AG10803 (cell line): ENCODE measurements at places on chromosomes 7 and 10.

DNA sequence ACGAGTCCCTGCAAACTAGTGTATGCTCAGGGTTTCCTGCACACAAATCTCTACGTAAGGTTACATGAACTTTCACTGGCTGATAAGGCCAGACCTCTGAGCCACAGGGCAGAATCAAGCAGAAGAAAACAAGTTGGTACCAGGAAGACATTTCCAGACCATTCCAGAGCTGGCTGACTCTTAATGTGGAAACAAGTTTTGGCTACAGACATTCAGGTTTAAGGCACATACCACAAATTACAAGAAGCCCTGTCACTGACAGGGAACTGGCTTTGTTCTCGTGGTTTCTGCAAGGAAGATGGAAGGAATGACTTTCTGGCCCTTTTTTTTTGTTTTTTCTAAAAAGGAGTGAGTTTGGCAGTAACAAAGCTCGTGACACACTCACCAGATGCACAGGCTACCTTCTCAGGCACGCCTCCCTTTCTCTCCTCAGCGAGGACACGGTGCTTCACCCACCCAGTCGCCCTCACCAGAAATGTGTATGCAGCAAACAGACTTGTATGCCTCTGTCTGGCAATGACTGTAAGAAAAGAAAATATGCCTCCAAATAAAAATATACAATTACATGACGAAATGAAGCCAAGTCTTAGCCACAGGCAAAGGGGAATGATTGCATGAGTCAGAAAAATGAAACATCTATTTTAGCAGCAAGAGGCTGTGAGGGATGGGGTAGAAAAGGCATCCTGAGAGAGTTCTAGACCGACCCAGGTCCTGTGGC lies 22.6 kb downstream of the PLAC9 start:
- DNase-seq = peak; percentile 97

GRCh38 chr10:77116904-77117303 lies 520.7 kb downstream of the KCNMA1 start:
- DNase-seq = no peak

DNA sequence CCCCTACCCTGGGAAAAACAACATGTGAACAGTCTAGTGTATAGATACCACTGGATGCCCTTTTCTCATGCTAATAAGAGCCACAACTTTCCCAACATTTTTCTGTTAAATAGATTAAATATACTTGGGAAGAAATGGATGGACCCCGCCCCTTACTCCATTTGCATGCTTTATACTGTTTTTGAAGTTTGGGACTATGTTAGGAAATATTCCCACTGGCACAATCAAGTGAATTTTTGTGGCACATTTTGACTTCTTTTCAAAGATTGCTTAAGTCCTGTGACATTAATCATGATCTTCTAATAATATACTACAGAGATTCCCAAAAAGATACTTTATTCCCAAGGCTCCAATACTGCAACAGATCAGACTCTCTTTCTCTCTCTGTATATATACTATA lies 216.6 kb downstream of the TWIST1 start:
- DNase-seq = peak; percentile 86

GRCh38 chr7:29548823-29549222 lies 14.8 kb upstream of the PRR15 start:
- no peak for DNase-seq

DNA sequence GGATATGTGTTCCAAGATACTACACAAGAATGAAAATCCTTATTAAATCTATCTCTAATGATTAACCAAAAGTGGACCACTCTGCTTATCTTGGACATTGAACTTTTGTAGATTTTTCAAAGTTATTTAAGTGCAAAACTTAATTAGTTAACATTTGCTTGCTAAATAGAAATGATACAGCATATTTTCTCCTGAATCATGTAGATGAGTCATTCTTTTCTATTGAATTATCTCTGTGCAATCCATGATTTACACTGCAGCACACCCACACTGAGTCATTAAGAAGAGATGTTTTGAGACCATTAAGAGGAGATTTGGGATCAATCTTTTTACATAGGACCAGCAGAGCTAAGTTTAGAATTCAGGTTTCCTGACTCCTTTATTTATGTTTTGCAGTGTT lies 6.6 kb upstream of the ABCC2 start:
- DNase-seq = peak; percentile 87

GRCh38 chr10:104329735-104330134 lies 8.5 kb downstream of the ITPRIP start:
- peak; percentile 92 for DNase-seq

DNA sequence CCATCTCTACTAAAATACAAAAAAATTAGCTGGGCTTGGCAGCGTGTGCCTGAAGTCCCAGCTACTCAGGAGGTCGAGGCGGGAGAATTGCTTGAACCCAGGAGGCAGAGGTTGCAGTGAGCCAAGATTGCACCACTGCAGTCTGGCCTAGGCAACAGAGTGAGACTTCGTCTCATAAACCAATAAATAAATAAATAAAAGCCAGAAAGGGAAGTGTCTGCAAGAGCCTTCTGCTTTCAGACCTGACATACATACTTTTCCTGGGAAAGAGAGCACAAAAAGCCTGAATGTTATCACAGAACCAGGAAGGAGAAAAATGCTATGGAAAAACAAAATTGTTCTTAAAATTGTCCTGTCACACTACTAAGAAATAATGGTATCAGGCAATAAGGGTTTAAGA lies 4.1 kb upstream of the KIF5B start:
- no peak for DNase-seq

- DNase-seq = peak; percentile 78
Measured at GRCh38 chr7:46603780-46604179, 682.7 kb upstream of the IGFBP3 start.

DNA sequence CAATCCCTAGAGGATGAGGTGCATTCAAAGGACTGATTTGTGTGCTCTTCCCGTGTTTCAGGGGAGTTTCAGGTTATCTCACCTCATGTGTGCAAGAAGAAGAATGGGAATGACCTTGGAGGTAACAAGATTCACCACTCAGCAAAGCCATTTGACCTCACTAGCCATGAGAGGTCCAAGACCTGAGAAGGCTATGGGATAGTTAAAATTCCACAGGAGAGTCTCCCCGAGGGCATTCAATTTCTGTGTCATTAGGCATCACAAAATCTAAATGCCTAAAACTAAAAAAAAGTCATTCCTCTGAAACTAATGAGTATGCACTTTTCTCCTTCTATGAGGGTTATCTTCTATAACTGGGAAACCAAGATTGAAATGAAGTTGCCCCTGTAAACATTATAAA lies 433.4 kb downstream of the KCNMA1 start:
- no peak for DNase-seq

GRCh38 chr7:90209776-90210175 lies 1.8 kb upstream of the STEAP2 start:
- peak; percentile 38 for DNase-seq

- DNase-seq = no peak
Measured at GRCh38 chr7:130468612-130469011, 23.3 kb upstream of the MEST start.

GRCh38 chr7:113414401-113415035 lies 296.2 kb upstream of the SMIM30 start:
- no peak for DNase-seq

- no peak for DNase-seq
Measured at GRCh38 chr10:4885162-4885561, 59.2 kb downstream of the AKR1E2 start.

DNA sequence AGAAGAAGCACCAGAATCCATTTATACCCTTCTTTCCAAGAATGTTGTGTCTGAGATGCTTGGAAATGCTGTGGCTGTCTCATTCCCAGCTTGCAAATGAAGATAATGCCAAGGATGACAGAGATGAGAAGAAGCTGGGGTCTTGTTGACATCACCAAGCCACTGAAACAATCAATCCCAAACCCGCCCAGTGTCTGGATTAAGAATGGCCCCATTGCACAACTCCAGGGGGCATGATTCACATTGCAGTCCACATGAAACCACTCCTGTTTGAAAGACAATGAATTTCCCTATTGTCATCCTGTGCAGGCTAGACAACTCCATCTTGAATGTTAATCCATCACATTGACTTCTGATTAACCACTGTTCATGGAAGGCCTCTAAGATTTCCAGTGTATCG lies 28.6 kb downstream of the SORBS1 start:
- DNase-seq = peak; percentile 6

DNA sequence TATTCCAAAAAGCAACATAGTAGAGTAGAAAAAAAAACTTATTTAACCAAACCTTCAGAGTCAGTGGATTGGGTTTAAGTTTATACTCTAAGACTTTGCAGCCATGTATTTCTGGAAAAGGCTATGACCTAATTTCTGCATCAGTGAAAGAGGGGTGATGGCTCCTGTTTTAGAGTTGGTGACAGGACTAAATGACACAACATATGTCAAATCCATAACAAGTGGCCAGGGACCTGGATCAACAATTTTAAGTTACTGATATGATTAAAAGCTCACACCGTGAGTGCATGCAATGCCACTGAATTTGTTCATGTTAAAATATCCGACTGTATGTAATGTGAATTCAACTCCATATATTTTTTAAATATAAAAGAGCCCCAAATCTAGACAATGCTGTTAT lies 390.6 kb downstream of the TNS3 start:
- no peak for DNase-seq

DNA sequence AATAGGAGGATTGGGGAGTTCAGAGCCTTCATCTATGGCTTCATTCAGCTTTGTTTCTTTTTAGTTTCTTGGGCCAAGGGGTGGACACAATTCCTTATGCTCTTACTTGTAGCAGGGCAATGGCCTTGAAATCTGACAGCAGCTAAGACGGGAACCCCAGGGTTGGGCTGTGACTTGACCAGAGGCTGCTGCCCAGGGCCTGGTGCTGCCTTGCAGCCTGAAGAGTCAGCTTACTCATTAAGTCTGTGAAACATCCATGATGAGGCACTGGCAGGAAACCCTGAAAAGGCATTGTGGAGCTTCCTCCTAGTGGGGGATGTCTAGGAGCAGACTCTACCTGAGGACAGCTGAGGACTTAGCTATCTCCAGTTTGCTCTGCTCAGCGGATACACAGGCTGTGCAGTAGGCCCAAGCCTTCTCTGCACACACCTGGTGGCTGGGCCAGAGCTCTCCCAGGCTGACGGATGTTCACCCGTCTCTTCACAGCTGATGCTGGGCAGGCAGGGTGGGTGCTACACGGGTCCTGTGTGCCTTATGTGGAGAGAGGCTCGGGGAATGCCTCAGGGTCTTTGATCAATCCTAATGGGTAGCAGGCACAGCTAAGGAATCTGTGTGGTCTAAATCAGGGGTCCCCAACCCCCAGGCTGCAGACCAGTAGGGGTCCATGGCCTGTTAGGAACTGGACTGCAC lies 17.8 kb downstream of the CXCL12 start:
- DNase-seq = no peak

DNA sequence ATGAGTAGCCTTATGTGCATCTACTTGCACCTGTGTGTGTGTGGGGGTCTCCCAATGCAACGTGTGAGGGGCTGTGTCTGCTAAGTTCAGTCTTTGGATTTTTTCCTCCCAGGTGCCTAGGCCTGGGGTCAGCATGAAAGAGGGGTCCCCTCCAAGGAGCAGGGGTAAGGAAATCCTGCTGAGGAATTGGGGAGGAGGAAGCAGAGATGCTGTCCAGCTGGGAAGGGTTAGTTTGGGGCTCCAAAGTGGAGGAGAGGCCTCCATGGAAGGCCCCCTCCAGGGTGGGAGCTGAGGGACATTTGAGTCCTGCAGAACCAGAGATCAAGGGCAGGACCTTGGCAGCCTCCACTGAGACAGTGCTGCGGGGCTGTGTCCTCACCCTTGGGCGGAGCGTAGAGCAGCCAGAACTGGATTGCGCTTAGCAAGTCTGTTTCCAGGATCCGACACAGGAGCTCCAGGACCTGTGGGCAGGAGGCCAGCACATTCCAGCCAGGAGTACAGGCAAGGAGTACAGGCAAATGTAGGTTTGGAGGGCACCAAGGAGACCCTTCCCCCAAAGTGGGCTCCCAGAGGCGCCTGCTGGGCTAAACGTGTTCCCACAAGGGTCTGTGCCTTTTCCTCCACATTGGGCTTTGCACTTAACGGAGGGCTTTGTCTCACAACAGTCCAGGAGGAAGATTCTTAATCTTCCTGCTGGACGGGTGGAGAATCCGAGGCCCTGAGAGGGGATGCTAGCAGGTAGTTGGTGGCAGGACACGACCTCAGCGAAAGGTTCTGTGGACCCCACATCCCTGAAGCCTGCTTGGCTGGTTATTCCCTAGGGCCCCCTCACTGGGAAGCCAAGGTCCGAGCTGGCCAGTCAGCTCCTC lies 10.1 kb downstream of the TBATA start:
- DNase-seq = no peak

DNA sequence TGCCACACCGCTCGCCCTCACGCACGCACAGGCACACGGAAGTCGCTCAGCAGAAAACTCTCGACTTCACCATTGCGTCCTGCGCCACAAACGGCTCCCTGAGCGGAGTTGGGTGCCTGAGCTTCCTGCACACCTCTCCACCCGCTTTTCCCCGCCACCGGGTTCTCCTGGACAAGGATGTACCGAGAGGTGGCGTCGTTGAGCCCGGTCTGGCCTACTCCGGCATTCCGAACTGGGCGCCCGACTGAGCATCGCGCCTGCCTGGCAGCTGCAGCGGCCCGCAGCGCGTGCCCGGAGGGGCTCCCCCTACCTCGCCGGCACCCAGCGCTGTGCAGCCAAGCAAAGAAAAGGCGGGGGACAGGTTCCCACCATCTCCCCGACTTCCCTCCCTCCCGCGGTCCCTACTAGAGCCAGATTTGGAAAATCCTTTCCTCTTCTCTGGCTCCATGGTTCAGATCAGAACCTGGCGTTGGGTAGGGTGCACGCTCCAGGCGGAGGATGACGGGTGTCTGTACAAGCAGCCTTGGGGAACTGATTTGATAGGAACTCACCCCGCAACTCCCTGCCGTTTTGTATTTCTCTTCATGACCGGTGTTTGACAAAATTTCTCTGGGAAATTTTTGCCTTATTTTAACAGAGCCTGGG lies 1.7 kb downstream of the SORCS3 start:
- no peak for DNase-seq

DNA sequence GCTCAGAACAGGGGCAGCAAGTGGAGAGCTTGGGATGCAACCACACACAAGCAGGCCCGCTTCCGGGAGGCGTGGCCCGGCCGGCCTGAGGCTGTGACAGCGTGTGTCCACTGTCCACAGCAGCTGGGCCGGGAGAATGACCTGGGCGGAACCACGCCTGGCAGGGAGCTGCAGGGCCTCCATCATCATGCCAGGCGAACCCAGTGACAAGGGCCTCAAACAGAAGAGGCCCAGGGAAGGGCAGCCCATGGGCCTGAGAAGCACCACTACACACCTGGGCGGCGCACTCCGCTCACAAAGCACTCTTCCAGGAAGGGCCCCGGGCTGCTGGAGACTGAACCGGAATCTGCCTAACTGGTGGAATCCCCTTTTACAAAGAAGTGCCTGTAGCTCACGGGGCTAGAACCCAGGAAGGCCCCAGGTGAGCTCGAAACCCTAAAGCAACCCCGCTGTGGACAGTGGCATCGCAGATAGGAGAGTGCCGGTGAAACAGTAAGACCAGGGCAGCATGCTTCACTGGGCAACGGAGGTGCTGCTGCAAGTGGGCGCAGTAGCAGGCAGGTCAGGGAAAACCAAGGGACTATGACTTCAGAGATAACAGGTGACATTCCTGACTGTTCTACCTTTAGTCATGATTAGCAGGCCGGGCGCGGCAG lies 66.0 kb downstream of the MAD1L1 start:
- no peak for DNase-seq

- no peak for DNase-seq
Measured at GRCh38 chr10:45452743-45453452, 78.9 kb downstream of the ALOX5 start.
